Right atrium auricular region (tissue), 2 donors: ENCODE measurements at places on chromosomes 12 and 14.

- no peak overlapping the region for H3K27ac ChIP-seq
- DNase-seq, result no peak
- H3K36me3 ChIP-seq, result no peaks in the 10 kb centered on the region
- no peaks in the 10 kb centered on the region for H3K4me1 ChIP-seq
- H3K27me3 ChIP-seq, result no peaks in the 10 kb centered on the region
- no peak overlapping the region for H3K4me3 ChIP-seq
Observed at GRCh38 chr12:105993766-105994555, 144.8 kb downstream of the NUAK1 start.

GRCh38 chr12:58640314-58640713 lies 280.0 kb downstream of the LRIG3 start:
- DNase-seq, result no peak
- H3K27me3 ChIP-seq, result no peaks in the 10 kb centered on the region
- no peak overlapping the region for H3K27ac ChIP-seq
- no peaks in the 10 kb centered on the region for H3K36me3 ChIP-seq

- no peaks in the 10 kb centered on the region for H3K27me3 ChIP-seq
- H3K27ac ChIP-seq, result no peak overlapping the region
- H3K4me3 ChIP-seq, result no peak overlapping the region
- peaks cover 7% of the 10 kb centered on the region for H3K4me1 ChIP-seq
- no peak for DNase-seq
Observed at GRCh38 chr12:117878605-117879004, 90.2 kb downstream of the KSR2 start.

DNA sequence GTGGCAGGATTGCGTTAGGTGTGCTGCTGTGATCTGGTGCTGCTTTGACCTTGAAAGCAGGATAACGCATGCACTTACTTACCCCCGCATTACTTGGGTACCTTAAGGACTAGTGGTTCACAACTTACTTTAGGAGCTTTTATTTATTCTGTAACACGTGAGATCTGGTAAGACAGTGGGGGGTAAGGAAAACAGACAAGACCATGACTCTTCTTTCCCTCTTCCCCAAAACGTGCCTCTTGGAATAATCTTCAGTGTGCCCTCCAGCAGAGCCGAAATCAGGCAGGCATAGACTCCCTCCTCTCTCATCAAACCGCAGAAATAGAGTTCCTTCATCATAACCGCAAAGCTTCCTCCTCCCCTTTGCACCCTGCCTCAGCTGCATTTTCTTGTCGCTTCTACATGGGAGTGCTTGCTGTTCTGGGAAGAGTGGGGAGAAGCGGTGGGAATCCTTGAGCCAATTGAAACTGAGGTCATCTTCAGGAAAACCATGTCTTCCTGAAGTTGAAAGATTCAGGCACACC lies 43.4 kb downstream of the RAD52 start:
- H3K36me3 ChIP-seq, result peaks cover 90% of the 10 kb centered on the region
- DNase-seq, result no peak
- no peaks in the 10 kb centered on the region for H3K4me1 ChIP-seq
- no peak overlapping the region for H3K27ac ChIP-seq
- no peaks in the 10 kb centered on the region for H3K27me3 ChIP-seq
- H3K4me3 ChIP-seq, result no peak overlapping the region

GRCh38 chr12:114868995-114869834 lies 185.2 kb upstream of the TBX3 start:
- H3K27me3 ChIP-seq, result no peaks in the 10 kb centered on the region
- H3K4me3 ChIP-seq, result no peak overlapping the region
- no peak for DNase-seq
- H3K4me1 ChIP-seq, result no peaks in the 10 kb centered on the region
- no peaks in the 10 kb centered on the region for H3K36me3 ChIP-seq

DNA sequence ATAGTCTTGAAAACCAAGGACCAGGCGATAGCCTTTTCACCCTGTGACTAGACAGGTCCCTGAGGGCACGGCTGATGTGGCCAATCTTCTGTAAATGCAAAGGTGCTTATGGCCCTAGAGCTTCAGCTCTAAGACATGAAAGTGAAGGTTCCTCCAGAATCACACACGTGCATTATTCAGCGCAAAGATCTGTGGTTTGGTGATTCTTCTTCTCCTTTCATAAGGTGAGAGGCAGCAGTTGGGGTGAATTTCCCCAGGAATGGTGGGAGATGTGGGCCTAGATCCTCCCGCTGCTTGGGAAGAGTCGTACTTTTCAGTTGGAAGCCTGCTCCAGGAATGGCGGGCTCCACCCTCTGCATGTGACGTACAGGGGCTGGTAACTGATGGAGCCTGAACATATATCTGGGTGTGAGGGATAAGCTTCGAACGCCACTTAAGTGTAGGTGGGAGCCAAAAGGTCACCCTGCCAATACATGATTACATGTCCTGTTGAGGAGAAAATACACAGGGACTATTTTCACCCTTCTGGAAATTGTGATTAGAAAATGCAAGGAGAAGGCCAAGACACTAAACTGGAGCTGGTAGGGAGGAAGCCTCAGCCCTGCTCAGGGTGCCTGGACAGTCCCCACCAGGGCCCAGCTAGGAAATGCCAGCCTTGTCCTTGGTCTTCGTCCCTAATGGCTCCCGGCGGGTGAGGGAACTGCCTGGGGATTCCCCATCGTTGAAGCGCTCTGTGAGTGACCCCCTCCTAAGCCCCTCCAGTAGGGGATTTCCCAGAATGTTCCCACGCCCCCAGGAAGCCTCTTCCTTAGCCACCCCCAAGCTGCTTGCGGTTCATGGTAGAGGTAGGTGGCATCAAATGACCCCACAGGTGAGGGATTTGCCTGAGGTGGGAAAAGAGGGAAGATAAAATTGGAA lies 17.6 kb downstream of the BATF start:
- H3K36me3 ChIP-seq, result no peaks in the 10 kb centered on the region
- H3K27me3 ChIP-seq, result no peaks in the 10 kb centered on the region

GRCh38 chr12:66900616-66901015 lies 221.7 kb upstream of the GRIP1 start:
- H3K4me1 ChIP-seq, result peaks cover 9% of the 10 kb centered on the region
- no peaks in the 10 kb centered on the region for H3K36me3 ChIP-seq
- H3K4me3 ChIP-seq, result no peak overlapping the region
- no peaks in the 10 kb centered on the region for H3K27me3 ChIP-seq

GRCh38 chr12:76042147-76042546 lies 10.6 kb upstream of the PHLDA1 start:
- no peak overlapping the region for H3K4me3 ChIP-seq
- peaks cover 5% of the 10 kb centered on the region for H3K4me1 ChIP-seq
- no peak overlapping the region for H3K27ac ChIP-seq
- H3K27me3 ChIP-seq, result no peaks in the 10 kb centered on the region
- no peak for DNase-seq

DNA sequence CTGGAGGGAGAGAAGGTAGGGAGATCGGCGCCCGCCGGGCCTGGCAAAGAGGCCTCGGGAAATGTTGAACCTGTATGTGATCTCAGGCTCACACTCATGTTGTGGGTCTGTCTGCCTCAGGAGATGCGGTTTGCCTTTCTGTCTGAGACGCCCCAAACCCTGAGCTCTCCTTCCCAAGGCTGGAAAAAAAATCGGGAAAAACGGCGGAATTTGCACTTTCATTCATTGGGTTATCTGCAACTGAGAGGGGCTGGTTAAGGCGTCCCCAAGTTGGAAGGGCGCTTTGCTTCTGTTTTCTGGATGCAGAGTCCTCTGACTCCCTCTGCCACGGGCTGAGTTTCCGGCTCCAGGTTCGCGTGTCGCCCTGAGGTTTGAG lies 5.0 kb upstream of the HOXC9 start:
- DNase-seq, result no peak
- peaks cover 72% of the 10 kb centered on the region for H3K27me3 ChIP-seq
- H3K36me3 ChIP-seq, result no peaks in the 10 kb centered on the region

GRCh38 chr12:52630599-52631200 lies 12.3 kb upstream of the KRT73 start:
- no peak for DNase-seq
- no peaks in the 10 kb centered on the region for H3K4me1 ChIP-seq
- no peaks in the 10 kb centered on the region for H3K36me3 ChIP-seq
- no peak overlapping the region for H3K4me3 ChIP-seq
- H3K27me3 ChIP-seq, result no peaks in the 10 kb centered on the region

DNA sequence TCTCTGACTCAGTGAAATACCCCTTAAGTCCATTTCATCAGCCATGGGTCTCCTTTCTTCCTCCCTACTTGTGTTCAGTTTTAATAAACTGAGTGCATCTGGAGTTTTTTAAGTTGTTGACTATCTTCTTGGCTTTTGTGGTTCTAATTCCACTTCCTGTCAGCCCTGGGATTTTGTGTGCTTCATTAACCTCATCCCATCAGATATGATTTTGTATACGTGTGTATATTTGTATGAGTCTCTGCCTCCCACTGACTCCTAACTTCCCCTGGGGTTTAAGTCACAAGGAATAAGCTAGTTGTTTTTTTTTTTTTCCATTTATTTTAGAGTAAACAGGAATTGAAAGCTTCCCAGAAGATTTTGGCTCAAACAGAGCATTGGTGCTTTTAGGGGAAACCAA lies 62.7 kb downstream of the TTLL5 start:
- H3K4me1 ChIP-seq, result peaks cover 37% of the 10 kb centered on the region
- no peak for DNase-seq
- no peaks in the 10 kb centered on the region for H3K27me3 ChIP-seq
- no peak overlapping the region for H3K4me3 ChIP-seq
- peak overlapping the region; percentile 47 for H3K27ac ChIP-seq

DNA sequence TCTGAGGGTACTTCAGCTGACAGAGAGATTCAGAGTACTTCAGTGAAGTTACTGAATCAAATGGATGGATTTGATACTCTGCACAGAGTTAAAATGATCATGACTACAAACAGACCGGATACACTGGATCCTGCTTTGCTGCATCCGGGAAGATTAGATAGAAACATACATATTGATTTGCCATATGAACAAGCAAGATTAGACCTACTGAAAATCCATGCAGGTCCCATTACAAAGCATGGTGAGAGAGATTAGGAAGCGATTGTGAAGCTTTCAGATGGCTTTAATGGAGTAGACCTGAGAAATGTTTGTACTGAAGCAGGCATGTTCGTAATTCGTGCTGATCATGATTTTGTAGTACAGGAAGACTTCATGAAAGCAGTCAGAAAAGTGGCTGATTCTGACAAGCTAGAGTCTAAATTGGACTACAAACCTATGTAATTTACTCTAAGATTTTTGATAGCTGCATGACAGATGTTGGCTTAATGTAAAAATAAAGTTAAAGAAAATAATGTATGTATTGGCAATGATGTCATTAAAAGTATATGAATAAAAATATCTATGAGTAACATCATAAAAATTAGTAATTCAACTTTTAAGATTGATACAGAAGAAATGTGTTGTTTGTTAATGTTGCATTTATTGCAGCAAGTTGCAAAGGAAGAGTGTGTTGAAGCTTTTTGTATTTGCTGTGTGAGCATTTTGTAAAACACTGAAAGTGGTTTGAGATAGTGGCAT lies 136.1 kb upstream of the RAP1B start:
- no peaks in the 10 kb centered on the region for H3K4me1 ChIP-seq
- no peak for DNase-seq
- no peaks in the 10 kb centered on the region for H3K36me3 ChIP-seq
- no peak overlapping the region for H3K27ac ChIP-seq
- H3K4me3 ChIP-seq, result no peak overlapping the region

GRCh38 chr12:52946334-52946733 lies 2.6 kb upstream of the KRT18 start:
- no peak overlapping the region for H3K4me3 ChIP-seq
- no peaks in the 10 kb centered on the region for H3K36me3 ChIP-seq

DNA sequence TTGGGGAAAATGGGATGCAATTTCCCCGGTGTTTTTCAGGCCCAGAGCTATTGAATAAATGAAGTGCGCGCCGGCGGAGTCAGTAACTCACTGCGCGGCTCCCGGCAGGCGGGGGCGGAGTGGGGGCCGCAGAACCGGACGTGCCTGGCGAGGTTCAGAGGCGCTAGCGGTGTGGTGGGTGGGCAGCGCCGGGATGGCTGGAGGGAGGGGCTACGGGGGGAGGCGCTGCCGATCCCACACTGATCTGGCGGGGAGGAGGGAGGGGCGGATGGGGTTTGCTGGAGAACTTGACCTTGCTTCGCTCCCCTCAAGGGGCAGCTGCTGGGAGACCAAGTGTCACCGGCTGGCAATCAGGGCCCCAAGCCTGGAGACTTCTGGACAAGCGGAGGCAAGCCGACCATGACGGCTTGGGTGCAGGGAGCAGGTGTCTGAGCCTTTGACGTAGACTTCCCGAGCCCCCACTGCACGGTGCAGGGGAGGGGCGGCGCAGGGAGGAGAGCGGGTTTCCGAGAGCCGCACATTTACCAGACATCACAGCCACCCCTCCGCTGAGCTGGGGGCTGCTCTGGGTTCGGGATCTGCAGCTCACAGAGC lies 174.1 kb upstream of the RTL1 start:
- no peaks in the 10 kb centered on the region for H3K36me3 ChIP-seq
- H3K4me1 ChIP-seq, result peaks cover 11% of the 10 kb centered on the region
- H3K27ac ChIP-seq, result no peak overlapping the region
- H3K4me3 ChIP-seq, result no peak overlapping the region
- H3K27me3 ChIP-seq, result peaks cover 15% of the 10 kb centered on the region

DNA sequence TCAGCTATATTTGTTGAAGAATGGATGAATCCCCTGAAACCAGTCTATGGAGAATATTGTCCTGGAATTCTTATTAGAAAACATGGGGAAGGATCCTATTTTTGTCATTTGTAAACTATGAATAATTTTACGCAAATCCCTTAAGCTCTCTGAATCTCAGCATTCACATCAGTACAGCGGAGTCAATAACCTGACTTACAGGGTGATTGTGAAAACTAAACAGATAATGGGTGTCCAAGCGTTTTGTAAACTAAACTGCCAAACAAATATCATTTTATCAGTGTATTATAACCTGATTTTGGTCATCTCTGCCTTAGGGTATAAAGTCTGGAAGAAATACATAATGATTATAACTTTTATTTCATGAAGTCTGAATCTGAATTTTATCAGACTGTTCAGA lies 10.0 kb downstream of the ART4 start:
- H3K27ac ChIP-seq, result no peak overlapping the region
- no peaks in the 10 kb centered on the region for H3K36me3 ChIP-seq
- no peaks in the 10 kb centered on the region for H3K27me3 ChIP-seq
- no peak overlapping the region for H3K4me3 ChIP-seq
- DNase-seq, result no peak

DNA sequence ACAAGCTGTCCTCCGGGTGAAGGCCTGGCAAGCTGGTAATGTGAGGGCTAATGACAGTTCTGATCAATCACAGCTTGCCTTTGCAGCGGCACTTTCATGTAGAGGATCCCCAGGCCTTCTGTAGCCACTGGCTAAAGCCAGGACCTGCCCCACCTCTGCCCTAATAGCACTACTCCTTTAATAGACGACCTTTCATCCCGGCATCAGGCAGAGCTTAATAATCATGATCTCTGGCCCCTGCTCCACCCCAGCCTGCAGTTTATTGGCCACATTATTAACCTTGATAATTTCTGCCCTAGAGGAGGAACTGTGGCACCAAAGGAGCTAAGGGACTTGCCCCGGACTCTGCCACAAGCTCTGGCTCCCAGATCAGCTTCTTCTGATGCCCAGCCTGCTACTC lies 142.3 kb upstream of the TBX3 start:
- H3K27me3 ChIP-seq, result no peaks in the 10 kb centered on the region
- no peaks in the 10 kb centered on the region for H3K36me3 ChIP-seq
- no peak overlapping the region for H3K4me3 ChIP-seq
- H3K27ac ChIP-seq, result no peak overlapping the region
